Caudate nucleus (tissue), 63 donors: ENCODE measurements at places on chromosomes 6 and 20.

- DNase-seq, result no peak
Measured at GRCh38 chr20:35506872-35507638, 22.4 kb downstream of the C20orf173 start.

DNA sequence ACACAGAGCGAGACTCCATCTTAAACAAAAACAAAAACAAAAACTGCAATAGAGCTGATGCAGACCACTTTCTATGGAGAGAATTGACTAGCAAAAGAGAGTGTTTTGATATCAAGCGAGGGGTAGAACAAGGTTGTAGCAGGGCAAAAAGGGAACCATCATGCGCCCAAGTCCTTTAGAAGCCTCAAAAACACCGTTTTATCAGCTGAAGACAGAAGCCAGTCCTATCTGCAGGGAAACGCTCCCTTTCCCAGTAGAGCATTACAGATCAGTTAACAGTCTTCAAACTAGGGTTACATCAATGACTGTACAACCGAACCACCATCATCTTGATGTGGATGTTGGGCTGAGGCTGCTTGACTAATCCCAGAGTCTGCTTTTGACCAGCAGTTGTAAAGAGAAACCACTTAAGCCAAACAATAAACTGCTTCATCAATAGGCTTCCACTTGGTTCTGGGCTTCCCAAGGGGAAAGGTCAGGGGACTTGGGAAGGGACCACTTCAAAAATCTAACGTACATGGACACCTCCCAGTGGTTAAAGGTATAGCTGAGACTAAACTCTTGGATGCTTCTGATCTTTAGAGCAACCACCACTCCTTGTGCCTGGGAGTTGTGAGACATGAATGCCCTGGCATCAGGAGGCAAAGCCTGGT, 59.6 kb upstream of the SPDEF start:
- DNase-seq, result no peak

- no peak for DNase-seq
Measured at GRCh38 chr6:151257985-151258445, 18.2 kb downstream of the AKAP12 start.

- no peak for DNase-seq
Measured at GRCh38 chr6:109720311-109720710, 29.2 kb downstream of the FIG4 start.

GRCh38 chr20:47557791-47558190, 56.1 kb downstream of the NCOA3 start:
- DNase-seq, result no peak

GRCh38 chr6:166786704-166787293, 159.7 kb upstream of the RPS6KA2 start:
- no peak for DNase-seq

DNA sequence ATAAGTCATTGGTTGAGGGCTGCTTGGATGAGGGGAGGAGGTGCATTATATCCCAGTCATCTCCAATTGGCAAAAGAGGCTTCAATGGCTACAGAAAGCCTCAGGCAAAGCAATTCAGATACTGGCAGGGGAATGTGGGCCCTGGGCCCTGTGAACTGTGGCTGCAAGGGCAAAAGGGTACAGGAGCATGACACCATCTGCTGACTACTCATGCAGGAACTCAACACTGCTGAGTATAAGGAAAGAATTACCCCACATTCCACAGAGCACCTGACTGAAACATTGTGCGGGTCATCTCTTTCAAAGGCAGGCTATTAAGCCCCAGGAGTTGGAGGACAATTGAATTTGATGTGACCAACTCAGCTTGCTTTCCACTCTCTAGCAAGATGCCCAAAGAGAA, 92.1 kb upstream of the SPTLC3 start:
- no peak for DNase-seq

DNA sequence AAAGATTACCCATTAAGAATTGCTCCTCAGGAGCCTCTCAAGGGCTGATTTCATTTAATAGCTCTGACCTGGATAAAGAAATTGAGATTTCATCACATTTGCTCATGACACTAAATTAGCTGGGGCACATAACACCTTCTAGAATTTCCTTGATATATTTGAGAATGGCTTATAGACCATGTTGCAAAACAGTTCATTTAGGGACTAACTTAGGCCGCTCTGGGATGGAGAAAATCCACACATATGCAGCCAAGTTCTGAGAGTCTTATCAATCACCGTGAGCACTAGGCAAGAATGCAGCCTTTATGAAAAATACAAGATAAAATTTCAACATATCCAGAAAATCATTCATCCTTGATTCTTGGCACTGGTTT, 91.0 kb upstream of the MCHR2 start:
- DNase-seq, result no peak
